ENCODE measurements at places on chromosomes 6 and 20.
A peak's percentile ranks its signal among the peaks of the same experiment; 100 is the strongest.

DNA sequence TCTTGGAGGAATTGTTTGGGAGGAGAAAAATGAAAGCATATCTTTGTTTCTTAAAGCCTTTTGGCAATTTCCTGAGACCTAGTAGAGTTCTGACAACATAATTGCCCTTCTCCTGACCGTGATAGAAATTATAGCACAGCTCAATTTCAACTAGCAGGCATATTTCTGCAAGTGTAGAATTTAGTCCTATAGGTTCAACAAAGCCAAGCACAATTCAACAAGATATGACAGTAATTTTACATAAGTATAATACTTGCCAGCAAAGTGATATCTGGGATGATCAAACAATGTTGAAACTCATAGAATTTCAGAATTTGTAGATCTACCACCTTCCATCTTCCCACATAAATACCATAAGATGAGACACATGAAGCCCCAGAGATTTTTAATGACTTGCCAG is 73.1 kb downstream of the SPTLC3 start:
- DNase-seq, result no peak

- no peak for DNase-seq
Measured at GRCh38 chr6:9398071-9398766, 962.9 kb upstream of the SLC35B3 start.

DNA sequence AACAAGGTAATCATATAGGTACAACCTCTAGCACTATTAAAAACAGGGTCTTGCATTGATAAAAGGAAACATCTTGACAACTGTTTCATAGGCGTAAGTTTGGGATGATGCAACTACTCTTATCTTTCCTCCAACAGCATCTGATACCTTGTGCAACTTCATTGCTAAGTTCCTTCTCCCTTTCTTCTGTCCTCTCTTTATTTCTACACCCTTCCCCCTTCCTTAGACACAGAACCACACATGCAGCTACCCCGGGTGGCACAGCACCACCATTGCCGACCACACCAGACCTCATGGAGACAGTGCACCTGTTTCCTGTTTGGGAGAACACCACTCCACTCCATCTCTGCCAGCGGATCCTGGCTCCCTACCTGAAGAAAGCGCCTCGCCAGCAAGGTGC is 14.4 kb downstream of the MYB start:
- no peak for DNase-seq

GRCh38 chr6:30557683-30557981 is 537 bp downstream of the PRR3 start:
- DNase-seq, result peak; percentile 74

- DNase-seq, result no peak
Measured at GRCh38 chr6:148304976-148305375, 37.7 kb upstream of the SASH1 start.

DNA sequence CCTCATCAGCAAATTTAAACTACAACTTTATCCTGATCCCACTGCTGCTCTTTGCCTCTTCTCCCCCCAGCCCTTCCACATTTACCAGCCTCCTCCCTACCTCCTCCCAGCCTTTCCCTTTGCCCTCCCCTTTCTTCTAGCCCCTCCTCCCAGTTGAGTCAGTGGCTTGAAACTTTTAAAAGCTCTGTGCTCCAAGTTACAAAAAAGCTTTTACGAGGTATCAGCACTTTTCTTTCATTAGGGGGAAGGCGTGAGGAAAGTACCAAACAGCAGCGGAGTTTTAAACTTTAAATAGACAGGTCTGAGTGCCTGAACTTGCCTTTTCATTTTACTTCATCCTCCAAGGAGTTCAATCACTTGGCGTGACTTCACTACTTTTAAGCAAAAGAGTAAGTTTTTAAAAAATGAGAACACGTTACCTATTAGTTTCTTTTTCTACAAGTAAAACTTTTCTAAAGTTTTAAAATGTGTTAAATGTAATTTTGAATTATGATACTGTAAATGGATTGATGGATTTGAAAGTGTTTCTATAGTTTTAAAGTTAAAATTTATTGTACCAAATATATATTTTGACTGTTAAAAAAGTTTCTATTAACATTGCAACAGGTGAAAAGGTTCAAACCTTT is at the start of gene GJA1:
TSS of gene GJA1 (plus strand) at position 203 of the 626 bp plus-strand sequence. CDS start 11,202 bp downstream, outside the sequence.
- no peak for DNase-seq

DNA sequence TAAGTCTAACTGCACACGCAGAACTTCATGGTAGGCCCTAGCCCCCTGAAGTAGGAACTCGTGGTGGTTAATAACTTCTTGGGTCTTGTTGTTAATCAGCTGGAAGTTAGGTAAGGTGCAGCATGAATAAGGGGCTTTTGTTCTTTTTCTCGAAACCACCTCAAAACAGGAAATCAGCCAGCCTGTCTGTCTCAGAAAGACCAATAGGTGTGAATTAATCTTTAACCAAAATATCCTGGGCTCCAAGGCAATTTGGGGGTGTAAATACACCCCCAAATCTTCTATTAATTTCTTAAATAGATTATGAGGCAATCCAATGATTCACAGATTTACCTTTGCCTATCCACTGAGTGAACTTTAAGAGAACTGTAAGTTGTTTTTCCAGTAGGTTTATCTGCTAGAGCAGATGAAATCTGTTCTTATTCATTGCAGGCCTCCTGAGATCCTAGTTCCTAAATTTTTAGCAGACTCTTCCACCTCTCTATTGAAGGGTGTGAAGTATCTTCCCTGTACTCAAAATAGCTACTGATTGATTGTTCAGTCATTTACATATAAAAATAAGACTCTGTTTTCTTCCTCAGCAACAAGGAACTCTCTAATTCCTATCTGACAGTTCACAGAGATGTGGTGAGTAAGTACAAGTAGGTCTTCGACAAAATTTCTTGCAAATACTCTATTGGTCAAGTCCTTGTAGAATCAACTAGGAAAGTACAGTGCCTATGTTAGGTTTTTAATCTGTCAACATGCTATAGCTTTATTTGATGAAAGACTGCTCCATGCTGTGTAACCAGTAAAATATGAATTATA is 427.1 kb upstream of the NOX3 start:
- DNase-seq, result peak; percentile 7

DNA sequence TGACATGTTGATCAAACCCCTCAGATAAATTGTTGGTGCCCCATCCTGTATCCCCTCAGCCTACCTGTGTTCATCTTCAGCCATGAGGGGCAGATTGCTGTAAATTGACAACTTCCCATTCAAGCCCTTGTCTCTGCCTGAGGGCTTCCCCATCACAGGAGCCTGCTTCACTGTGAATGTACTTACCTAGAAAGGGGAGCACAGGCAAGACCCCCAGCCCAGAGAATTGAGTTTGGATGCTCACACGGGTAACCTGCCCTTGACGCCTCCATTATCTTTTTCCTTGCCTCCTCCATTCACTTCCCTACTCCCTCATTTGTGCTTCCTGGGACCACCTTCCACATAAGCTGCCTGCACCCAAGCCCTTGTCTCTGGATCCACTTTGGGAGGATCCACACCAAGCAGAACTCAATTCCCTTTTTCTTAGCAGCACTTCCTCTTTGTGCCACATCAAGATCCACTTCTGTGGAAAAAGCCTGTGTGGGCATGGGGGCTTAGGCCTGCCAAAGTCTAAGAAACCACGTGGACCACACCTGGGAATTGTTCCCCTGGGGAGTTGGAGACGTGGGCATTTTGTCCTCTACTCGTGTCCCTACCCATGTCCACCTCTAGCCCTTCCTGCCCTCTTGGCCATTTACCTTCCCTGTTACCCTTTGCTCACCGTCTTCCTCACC is 103.4 kb upstream of the FOXA2 start:
- no peak for DNase-seq

GRCh38 chr6:130600880-130601341 is 226.3 kb upstream of the SMLR1 start:
- no peak for DNase-seq

- DNase-seq, result no peak
Measured at GRCh38 chr6:2969549-2969948, 1.8 kb downstream of the SERPINB6 start.

- no peak for DNase-seq
Measured at GRCh38 chr6:18268066-18268465, 3.7 kb upstream of the DEK start.

- no peak for DNase-seq
Measured at GRCh38 chr6:109239160-109239559, 143.1 kb downstream of the CD164 start.

DNA sequence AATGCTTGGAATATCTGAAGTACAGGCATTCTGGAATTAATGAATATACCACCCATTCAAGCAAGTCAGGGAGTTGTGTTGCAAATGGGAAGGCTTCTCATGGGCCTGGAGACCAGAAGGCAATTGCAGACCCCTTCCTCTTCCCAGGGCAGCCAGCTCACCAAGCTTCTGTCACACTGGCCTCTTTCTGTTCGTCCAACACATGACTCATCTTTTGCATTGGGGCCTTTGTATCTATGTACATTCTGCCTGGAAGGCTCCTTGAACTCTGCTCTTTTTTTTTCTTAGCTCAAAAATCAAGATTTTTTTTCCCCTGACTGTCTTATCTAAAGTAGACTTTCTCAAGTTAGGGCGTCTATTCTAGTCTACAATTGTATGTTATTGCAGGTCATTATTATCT is 132.9 kb upstream of the MYLIP start:
- no peak for DNase-seq

DNA sequence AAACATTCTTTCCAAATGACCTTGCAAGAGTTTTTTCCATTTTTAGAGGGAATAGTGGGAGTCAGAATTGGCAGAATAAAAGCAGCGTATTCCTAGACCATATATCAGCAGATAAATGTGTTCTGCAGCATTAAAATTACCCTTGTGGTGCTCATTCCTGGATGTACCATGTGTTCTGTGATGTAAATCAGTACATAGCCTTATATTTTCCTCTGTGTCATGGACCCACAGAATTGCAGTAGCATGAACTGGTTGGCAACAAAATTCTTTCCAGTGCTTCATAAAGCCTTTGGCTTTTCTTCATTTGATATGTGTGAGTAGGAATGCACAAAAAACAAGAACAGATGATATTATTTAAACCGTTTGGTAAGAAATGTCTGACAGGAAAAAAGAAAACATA is 32.5 kb downstream of the ANKEF1 start:
- DNase-seq, result no peak

DNA sequence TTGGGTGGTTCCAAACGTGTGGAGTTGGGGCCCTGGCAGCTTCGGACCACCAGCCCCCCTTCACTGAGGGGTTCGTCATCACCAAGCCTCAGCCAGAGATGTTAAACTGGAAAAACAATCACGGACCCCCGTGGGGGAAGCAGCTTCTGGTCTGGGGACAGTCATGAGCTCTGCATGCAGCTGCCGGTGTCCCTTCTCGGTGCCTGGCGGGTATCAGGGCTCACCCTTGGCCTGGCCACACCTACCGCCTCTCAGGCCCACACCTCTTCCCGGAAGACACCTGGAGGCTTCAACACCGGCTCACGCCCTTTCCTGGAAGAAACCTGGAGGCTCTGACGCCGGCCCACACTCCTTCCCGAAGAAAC is 77.8 kb upstream of the BHLHE23 start:
- DNase-seq, result no peak

GRCh38 chr20:63950701-63951397 is 5.4 kb downstream of the UCKL1 start:
- DNase-seq, result no peak

DNA sequence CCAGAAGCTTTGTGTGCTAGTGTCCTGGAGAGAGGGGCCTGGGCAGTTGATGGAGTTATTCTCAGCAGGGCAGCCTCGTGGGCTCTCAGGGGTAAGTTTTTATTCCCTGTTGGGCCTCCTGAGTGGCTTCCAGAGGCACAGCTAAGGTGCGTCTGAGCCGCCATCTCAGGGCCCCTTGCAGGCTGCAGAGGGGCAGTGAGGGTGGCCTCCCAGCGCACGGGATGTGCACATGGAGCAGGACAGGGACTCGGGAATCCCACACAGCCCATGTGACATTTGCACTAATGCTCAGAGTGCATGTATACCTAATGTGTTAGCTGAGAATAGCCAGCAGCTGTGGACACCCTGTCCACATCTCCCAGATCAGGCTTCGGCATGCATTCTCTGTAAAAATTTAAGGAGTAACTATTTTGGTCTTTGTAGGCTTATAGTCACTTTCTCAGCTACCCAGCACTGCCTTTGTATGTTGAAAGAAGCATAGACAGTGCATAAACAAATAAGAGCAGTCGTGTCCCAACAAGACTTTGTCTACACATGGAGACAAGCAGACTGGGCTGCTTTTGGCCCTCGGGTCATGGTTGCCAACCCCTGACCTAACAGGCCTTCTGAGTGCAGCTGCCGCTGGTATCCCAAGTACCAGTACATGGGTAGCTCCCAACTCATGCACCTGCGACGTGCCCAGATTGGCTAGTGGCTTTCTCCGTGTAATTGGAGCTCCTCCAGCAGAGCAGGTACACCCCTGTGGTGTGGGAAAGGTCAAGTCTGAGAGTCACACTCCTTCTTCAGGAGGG is 18.6 kb upstream of the CST9L start:
- no peak for DNase-seq

DNA sequence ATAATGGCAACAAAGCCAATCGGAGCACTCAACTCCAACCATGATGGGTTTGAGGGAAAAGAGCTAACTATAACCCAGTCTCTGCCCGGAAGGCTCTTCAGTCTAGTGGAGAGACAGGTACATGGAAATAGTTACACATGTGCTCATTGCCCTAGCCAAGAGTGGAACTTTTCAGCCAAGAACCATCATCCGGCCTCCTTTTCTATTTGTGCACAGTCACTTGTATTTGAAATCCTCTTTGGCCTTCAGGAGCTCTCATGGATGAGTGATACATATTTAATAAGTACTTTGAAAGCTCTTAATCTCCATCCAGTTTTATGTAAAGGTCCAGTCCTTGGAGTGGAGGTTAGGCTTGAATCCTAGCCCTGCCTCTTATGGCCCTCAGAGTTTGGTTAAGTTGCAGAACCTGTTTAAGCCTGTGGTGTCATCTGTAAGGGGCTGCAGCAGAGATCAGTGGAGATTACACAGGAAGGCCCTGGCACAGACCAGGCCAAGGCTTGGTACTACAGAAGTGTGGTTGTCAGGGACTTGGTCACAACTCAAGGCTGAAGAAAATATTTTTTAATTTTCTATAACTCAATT is 72.3 kb upstream of the SMLR1 start:
- no peak for DNase-seq

DNA sequence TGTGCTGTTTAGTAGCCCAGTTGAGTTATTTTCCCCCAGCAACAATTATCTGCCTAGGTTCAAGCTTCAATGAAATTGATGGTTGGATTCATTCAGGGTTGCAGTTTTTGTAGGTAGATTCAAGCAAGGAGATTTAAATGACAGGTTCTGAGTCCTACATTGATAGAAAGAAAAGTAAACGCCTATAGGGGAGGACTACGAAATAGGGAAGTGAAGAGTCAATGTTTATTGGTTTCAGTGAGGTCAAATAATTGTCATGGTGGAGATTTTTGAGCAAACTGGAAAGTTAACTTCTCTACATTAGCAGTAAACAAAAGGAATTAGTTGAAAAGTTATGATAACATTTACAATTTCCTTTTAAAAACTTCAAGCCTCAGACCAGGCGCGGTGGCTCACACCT is 734 bp upstream of the WFDC13 start:
- no peak for DNase-seq

GRCh38 chr20:11168026-11168425 is 494.2 kb upstream of the JAG1 start:
- DNase-seq, result no peak

DNA sequence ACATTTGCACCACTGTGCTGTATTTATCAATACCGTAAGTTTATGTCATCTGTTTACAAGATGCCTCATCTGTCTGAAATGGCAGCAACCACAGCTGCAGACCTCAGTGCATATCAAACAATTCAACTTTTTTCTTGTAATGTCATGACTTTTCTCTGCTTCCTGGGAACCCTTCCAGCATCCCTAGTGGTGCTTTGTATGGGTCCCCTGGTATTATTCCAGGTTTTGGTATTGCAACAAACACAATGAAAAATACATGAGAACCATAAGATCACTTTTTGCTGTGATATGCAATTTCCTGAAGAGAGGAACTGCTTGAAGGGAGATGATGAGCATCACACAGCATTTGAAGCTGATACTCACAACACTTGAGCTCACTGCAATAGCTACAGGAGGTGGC is 12.0 kb upstream of the TXNDC5 start:
- DNase-seq, result no peak
